ENCODE measurements at places on chromosomes 7 and 10.

DNA sequence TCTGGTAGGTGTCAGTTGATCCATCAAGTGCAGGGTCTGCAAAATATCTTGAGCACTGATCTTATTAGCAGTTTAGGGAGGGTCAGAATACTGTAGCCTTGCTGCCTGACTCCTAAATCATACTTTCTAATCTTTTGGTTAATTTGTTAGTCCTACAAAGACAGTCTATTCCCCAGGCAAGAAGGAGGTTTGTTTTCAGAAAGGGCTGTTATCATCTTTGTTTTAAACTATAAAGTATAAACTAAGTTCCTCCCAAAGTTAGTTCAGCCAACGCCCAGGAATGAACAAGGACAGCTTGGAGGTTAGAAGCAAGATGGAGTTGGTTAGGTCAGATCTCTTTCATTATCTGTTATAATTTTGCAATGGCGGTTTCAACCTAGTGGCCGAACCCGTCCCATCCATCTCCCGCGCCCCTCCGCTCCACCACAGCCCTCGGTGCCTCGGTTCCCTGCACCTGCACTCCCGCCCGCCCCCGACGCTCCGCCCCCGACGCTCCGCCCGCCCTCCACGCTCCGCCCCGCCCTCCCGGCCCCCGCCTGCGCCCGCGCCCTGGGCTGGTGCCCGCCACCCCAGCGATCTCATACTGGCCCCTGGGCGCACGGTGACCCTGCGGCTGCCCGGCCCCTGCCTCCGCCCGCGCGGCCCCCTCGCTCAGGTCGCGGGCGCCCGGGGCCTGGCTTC lies at the start of gene ADCK2:
Gene ADCK2 (plus strand): TSS at position 564 of the 681 bp plus-strand sequence. CDS start 386 bp downstream, outside the sequence.
- peak; percentile 66 for DNase-seq

DNA sequence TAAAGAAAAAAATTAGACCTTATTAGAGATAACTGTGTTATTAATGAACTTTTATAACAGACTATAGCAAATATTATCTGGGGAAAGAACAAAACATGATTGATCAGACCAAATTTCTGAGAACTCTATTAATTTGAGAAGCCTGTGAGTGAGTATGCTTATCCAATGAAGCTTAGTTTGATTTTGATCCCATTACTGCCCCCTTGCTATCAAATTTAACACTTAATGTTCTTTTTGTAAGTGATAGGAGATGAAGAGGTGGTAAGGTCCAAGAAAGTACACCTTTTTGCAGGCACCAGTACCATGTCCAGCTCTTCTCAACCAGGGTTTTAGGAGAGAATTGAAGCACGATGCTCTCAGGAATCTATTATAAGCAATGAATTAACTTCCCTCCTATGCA lies 49.9 kb downstream of the ZNF365 start:
- DNase-seq = no peak

- no peak for DNase-seq
Measured at GRCh38 chr10:122464250-122464510, 2.8 kb downstream of the HTRA1 start.

DNA sequence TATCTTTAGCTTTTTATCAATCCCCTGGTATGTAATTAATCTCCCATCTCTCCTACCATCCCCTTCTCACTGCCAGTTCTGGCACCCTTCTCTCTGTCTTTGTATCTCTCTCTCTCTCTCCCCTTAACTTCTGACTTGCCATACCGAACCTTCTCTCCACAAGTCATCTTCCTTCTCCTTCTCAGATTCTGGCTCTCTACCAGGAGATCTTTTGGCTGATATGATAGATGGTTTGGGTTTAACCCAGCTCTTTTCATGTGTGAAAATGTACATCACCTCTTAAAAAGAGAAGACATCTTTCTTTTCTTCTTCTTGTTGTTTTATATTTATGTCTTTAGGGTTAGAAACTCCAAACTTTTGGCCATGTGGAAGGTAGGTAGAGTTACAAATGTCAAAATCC lies 196.7 kb downstream of the HGF start:
- no peak for DNase-seq

DNA sequence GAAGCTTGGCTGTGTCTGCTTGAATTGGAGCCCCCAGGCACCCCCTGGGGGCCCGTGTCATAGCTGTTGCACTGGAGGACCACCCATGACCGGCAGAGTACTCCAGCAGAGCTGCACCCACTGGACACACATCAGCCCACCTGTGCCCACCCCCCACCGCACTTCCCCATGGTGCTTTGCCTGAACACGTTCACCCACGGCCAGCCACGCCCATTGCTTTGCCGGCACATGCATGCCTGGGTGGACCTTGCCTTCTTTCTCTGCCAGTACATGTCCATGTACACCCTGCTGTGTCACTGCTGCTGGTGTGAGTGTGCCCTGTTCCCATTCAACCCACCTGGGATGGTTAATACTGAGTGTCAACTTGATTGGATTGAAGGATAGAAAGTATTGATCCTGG lies 88.7 kb downstream of the SAMD9 start:
- no peak for DNase-seq

GRCh38 chr7:120502132-120502531 lies 229.2 kb downstream of the KCND2 start:
- DNase-seq = no peak

GRCh38 chr7:129949292-129950133 lies 3.2 kb downstream of the UBE2H start:
- DNase-seq = peak; percentile 17

GRCh38 chr7:46755120-46756034 lies 826.5 kb downstream of the TNS3 start:
- no peak for DNase-seq

- DNase-seq = no peak
Measured at GRCh38 chr10:96448021-96448457, 65.7 kb downstream of the TLL2 start.

All from activated B cell treated with CpG ODN at 0.5 μM for 24 hours (primary cell).